ENCODE measurements at places on chromosomes 7 and 10.

- DNase-seq = no peak
Measured at GRCh38 chr10:110076559-110077318, 69.0 kb downstream of the ADD3 start.

GRCh38 chr10:76925636-76926405, 711.8 kb downstream of the KCNMA1 start:
- no peak for DNase-seq

- DNase-seq = no peak
Measured at GRCh38 chr10:74958316-74958715, 131.9 kb downstream of the KAT6B start.

- no peak for DNase-seq
Measured at GRCh38 chr10:8044908-8045725, 9.4 kb upstream of the GATA3 start.

DNA sequence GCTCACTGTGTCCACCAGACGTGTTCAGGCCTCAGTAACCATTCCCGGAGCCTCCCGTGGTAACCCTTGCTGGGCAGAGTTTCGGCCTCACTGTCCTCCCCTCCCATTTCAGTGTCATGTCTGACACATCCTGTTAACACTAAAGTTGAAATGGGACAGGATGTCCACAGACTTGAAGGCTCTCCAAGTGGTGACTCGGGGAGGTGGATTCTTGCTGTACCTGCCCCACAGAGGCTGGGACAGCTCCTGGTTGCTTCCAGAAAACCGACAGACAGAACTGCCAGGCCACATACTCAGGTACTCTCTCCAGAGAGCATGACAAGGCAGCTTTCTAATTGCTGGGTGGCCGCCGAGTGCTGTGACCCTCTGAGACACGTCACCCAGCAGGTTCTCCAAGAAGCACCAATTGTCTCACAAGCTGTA, 17.9 kb upstream of the CYTH3 start:
- DNase-seq = no peak

GRCh38 chr10:130078120-130078519, 32.5 kb downstream of the C10orf143 start:
- no peak for DNase-seq

DNA sequence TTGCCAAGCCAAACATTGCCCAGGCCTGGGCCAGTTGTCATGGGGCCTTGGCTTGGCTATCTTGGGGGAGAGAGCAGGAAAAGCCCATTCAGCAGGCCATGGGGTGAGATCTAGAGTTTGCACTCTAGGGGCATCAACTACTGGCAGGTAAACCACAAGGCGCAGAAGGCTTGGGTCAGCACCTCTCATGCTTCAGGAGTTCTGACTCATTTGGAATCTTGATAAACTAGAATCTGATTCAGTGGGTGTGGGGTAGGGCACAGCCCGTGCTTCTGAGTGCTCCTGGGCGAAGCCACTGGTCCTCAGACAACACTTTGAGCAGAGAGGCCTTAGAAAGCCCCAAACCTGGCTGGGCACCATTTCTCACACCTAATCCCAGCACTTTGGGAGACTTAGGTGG, 81.1 kb downstream of the RGS10 start:
- no peak for DNase-seq
